ENCODE measurements at places on chromosomes 2 and 18.

DNA sequence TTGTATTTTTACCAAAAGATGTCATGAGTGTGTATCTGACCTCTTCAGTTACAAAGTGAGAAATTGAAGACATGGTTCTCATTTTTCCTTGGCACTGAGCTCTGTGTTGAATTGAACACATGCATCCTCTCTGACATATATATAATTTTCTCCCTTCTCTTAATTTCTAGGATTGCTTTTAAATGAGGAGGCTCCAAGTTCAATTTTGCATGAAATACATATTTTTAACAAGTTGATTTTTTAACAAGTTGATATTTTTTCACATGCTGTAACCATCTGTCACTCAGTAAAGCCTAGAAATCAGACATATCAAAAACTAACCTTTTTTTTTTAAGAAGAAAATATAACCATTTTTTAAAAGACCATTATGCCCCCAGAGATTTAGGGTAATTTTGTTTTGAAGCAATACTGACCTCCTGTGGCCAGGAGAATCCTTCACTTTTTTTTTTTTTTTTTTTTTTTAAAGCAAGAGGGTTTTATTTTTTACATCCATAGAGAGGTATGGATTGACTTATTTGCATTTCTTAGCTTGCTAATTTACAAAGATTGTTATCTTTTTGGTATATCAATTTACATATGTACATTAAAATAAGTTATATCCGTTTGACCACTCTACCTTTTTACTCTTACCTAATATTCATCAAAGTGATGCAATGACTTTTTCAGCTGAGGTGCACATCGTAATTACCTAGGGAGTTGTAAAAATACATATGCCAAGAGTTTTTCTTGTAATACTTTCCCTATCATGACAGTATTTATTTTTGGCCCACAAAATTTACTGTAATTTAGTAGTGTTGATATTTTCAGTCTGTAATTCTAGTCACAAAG is 161.8 kb downstream of the SOCS6 start:
- no peak for DNase-seq

DNA sequence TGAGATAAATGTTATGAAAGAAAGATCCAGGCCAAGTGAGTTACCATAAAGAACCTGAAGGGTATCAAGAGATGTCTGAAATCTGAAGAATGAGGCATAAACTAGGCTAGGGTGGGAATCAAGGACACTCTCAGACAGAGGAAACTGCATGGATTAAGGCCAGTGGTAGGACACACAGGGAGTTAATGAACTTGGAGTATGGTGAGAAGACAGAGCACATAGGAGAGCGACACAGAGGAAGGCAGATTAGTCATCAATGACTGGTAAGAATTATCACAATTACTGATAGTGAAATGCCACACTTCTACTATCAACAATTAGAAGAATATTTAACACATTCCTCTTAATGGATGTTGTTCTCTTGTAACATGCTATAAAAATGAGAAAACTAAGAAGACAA is 76.9 kb downstream of the TTC21B start:
- no peak for DNase-seq

DNA sequence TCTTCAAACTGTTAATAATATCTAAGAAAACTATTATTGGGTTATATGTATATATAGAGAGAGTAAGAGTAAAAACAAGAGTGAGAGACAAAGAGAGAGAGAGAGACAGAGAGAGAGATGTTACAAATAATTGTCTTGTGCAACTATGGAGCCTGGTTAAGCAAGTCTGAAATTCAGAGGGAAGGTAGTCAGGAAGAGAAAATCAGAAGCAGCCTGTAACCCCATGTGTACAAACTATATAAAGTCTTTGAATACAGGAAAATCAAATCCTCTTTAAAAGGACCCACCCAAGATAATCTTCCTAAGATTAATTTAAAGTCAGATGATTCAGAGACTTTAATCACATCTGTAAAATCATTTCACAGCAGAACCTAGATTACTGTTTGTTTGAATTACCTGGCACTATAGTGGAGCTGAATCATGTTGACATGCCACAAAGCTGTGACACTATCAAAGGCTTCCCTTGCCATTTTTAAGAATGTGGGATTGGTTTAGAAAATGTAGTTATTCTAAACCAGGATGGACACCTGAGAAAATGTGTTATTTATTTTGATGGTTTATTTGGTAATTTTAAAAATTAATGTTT is 301.7 kb upstream of the FSIP2 start:
- no peak for DNase-seq

DNA sequence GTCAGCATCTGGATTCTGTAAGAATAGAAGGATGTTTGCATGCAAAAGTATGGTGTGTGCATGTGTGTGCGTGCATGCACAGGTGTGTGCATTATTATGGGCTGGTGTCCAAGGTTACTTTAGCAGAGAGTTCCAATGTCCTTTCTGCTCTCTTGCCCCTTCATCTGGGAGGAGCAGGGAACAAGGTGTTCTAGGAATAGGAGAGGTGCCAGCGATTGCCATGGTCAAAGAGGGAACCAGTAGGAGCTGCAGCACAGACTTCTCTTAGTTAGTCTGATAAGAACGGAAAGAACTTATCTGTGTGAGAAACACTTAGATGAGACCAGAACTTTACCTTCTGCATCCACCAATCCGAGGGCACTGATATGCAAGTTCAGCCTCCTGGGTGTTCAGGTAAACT is 8.3 kb downstream of the GPR45 start:
- no peak for DNase-seq

GRCh38 chr18:58162127-58162526 is 118.1 kb downstream of the NEDD4L start:
- no peak for DNase-seq

GRCh38 chr2:222840060-222840802 is 20.6 kb upstream of the ACSL3 start:
- DNase-seq = no peak

DNA sequence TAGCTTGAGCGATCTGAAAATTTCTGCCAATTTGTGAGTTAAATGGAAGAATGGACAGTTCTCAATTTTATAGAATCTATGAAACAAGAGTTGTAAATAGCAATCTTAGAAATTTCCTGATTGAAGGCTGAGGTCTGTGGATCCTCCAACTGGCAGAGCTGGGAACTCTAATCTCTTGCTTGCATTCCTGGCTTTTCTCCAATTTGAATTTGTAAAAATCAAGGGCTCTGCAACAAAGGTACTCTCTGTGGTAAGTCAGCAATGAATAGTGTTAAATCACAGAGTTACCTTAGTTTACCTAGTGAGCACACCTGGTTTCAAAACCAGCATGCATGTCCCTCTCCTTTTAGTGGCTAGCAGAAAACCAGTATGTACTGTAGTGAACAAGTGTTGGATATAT is 1070.5 kb downstream of the TDRD15 start:
- no peak for DNase-seq

DNA sequence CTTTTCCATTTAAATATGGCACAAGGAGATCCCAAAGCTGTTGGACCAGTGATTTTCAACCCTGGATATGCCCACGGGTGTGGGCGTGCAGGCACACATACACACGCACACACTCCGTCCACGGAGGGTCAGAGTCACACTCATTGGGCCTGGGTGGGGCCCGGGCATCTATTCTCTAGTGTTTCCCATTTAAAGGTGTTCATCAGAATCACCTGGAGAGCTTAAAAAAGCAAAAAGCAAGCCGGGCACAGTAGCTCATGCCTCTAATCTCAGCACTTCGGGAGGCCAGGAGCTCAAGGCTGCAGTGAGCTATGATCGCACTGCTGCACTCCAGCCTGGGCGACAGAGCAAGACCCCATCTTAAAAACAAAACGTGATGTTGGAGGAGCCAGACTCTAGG is 329.0 kb downstream of the GBX2 start:
- DNase-seq = no peak

DNA sequence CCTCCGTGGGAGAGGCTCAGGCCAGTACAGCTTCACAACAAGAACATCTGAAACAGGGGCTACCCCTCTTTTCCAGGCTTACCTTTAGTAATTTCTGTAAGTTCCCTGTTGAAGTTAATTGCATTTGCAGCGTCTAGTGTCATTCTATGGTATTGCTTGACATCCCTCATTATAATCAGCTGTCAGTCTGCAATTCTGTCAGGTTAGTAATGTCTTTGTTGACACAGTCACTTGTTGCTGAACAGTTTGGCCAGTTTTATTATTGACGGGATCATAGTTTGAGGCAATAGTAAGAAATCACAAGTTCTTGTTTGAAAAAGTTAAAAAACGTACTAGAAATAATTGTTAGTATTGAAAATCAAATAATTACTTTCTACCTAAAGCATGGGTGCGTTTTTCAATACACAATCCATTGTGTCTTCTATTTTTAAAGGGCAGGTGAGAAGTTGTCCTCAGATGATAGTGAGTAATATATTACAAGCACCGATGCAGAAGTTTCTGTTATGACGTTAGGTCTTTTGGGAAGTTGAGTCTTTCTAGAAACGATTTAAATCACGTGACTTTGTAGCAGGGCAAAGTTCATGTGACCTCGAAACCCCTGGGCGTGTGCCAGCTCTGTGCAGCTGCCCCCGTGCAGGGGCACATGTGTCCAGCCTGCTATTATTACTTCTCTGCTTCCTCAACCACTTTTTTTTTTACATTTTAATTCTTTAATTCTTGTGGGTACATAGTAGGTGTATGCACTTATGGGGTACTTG is 49.5 kb upstream of the MBP start:
- DNase-seq = no peak

- DNase-seq = no peak
Measured at GRCh38 chr2:19556648-19557047, 198.2 kb upstream of the OSR1 start.

GRCh38 chr2:17847236-17847635 is 31.0 kb downstream of the MSGN1 start:
- no peak for DNase-seq

DNA sequence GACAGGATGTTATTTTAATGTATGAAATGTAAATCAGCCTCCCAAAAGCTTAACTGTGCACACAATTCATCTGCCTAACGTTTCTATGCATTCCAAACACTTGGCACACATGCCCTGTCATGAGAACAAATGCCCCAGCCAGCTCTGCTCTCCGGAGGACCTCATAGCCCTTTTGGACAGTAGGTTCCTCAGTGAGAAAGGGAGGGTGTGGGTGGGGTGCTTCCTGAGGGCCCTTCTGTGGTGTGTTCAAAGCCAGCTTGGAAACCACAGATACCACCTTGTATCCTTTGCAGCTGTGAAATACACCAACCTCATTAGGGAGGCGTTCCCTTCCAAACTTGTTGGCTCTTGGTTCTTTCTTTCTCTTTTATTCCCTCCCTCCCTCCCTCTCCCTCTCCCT is 102.2 kb upstream of the ASB18 start:
- no peak for DNase-seq

GRCh38 chr18:54003195-54003594 is 221.3 kb downstream of the MBD2 start:
- no peak for DNase-seq

DNA sequence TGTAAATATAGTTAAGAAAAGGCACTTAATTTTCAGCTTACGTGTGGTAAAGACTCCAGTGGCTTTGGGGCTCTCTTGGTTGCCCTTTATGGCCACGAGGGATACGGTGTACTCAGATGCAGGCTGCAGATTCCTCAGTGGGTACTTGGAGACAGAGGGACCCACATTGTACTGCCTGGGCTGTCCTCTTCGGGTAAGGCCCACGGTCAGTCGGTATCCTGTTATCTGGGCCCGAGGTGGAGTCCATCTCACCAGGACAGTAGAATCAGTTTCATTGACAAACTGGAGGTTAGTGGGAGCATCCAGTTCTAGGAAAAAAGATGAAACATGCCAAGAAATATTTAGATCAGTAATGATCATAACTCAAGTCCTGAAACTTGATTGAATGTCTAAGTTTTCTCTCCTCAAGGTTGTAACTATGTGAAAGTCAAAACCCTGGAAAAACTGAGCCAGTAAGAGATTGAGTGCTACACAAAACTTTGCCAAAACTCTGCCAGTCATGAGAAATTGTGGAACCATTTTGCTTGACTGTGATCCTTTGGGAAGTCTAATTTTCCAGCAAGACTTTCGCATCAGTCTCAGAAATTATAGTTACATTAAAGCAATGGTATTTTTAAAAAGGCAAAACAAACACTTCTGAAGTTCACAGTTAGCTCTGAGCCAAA is 31.4 kb downstream of the FN1 start:
- no peak for DNase-seq

DNA sequence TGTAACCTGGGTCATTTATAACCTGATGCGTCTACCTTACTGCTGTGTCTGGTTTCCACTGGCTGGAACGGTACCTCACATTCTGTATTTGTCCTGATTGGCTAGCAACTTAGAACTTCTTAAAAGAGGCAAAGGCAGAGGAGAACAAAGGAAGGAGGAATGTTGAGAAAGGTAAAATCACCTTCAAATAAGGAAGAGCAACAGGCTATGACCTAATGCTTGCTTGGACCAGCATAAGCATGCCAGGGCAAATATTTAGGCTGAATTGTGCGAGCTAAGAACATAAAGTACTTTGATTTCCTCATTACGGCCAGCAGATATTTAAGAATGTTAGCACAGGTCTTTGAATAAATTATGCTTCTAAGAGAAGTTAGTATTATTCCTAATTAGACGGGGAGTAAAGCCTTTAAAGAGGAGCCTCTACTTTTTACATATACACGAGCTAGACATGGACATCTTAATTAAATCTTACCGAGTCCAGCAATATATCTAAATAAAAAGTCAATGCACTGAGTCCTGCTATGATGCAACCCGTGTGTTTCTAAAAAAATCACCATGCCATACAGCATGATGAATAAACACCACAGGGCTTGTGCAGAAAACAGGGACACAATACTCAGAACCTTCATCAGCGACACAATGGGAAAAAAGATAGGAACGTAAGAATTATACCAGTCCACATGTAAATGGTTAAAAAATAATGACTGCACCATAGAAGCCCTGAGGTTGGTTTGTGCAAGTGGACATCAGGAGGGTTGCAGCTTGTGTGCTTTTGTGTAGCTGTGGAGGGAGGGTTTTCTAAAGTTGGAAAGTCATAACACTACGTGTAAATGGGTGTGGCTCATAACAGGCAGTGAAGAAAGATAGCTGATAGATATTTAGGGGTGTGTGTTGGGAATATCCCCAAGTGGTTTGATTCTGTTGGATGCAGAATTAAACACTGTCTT is 14.2 kb downstream of the SEPTIN2 start:
- no peak for DNase-seq

DNA sequence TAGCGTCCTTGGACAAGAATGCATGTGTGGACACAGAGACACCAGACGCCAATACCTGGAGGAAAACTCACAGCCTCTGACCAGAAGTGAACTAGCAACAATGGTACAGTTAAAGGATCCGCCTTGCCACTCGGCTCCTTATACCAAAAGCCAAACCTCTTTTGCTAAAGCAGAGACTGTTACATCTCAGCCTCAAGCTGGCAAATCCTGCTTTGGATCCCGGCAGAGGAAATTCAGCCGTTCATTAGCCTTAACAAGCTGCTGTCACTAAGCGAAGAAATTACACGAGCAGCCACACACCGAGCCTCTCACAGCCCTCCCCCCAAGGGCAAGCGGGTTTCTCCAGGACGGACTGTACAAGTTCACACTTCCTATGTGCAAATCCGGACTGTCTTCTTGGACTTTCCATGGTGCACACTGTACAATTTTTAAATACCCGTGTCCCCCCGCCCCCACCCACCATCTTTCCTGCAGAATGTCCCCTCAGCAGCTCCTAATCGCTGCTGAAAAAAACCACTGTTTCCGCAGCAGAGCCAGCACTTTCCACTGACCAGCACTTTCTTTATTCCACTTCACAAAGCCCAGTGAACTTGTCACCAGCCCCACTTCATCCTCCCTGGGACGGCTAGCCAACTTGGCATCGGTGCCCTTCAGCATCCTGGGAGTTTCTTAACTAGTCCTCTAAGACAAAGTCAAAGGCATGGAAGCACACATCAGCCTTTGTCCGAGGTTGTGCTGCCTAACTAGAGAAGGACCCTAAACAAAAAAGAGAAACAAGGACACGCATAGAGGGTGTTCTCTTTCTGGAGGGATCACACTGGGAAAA is 1.5 kb downstream of the KLF7 start:
- no peak for DNase-seq

All from stimulated activated CD8-positive, alpha-beta memory T cell treated with anti-CD3 and anti-CD28 coated beads, Interleukin-12 subunit alpha, Interleukin-12 subunit beta, amount 100 ng/mL, for 4 hours (primary cell).